ENCODE measurements at places on chromosomes 3 and 15.

GRCh38 chr15:73305331-73306211, 63.2 kb downstream of the HCN4 start:
- DNase-seq = no peak

- DNase-seq = no peak
Measured at GRCh38 chr15:32649342-32649741, 7.8 kb downstream of the SCG5 start.

DNA sequence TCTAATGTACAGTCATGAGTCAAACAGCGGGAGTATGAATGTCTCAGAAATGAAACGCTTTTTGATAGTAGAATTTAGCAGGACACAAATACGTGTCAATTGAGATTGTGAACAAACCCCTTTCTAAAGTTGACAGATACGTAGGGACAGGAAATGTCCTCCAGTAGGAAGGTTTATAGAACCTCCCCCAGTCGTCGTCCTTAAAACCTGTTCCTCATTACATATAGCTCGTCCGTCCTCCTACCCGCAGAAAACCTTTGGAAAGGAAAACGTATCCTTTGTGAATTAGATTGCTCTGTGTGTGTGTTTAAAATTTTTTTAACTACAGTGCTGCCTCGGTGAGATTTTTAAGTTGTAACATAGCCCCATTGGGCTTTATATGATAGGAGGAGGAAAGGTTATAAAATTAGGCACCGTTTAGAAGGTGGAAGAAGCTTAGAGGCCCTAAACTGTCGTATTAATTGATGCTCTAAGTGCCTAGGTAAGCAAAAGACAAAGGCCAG, 4.1 kb downstream of the UBE2E1 start:
- no peak for DNase-seq

DNA sequence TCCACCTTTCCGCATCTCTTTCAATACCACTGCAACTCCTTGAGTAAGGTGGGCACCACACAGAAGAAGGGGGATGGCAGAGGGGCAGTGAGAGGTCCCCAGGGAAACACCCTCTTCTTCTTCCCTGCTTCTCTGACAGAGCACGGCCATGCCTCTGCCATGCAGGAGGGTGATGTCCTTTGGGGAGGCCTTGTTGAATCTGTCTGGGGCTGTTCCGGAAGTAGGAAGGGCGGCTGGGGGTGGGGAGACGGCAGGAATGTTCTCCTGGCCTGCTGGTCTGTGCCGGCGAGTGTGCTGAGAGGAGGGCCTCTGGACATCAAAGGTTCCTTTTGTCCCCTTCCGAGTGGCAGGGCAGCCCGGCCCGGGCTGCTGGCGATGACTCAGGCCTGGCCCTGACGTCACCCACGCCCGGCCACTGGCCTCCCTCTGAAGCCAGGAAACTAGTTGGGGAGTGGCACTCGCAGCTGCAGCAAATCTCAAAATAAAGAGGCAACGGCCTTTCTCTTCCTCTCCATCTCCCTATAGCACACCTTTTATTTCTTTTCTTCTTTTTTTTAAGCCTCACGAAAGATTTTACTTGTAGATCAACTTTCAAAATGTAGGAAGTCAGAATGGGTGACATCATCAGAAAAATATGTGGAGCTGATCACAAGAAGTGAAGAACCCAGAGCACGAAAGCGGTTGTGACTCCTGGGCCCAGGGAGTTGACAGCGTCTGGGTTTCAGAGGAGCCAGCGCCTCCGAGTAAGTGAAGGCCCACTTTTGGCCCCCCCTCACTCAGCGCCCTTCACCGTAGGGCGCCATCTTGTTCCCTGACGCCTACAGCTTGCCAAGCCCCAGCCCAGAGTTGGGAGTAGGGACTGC, at the start of gene ZBTB38:
Gene ZBTB38, plus strand, starts transcription at position 443 of the 863 bp plus-strand sequence. CDS start 73,885 bp downstream, outside the sequence.
- no peak for DNase-seq

DNA sequence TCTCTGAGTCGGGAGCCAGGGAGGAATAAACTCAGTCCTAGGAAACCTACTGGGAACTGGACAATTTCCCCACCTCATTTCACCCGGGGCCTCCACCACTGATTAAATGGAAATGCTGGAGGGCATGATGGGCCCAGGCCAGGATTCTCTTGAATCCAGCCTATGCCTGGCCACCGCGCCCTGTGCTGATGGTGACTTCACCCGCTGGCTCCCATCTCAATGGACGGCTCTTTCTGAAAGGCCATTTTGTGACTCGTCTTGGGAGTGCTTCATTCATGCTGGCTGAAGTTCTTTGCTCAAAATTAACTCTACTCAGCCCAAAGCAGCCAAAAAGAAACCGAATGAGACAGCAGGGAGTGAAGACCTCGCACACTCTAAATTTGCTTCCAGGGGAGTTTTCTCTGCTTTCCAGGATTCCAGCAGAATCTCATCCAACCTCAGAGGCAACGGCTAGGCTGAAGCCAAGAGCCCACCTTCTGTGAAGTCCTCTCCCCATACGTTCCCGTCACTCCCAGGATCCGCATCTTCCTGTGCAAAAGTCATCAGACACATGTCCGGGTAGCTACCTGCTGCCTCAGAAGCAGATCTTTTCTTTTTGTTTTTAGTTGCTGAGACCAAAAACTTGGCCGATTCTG, 266.0 kb upstream of the ICE2 start:
- no peak for DNase-seq

DNA sequence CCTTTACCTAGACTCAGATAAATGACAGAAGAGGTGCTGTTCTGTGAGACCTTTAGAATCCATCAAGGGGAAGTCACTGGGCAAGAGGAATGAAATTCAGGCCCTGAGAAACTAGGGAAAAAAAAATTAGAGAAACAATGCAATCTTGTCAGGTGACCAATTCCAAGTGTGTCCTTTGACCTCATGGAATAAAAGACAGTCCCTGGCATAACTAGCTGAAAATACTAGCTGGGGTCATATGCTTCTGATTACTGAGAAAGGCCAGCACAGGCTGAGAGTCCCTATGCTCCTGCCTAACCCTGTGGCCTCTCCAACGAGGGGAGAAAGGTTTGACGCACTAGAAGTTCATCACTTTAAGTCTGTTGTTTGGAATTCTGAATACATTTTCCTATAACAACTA, 167.3 kb downstream of the XXYLT1 start:
- no peak for DNase-seq

GRCh38 chr3:141237701-141238521, 6.3 kb downstream of the PXYLP1 start:
- no peak for DNase-seq

DNA sequence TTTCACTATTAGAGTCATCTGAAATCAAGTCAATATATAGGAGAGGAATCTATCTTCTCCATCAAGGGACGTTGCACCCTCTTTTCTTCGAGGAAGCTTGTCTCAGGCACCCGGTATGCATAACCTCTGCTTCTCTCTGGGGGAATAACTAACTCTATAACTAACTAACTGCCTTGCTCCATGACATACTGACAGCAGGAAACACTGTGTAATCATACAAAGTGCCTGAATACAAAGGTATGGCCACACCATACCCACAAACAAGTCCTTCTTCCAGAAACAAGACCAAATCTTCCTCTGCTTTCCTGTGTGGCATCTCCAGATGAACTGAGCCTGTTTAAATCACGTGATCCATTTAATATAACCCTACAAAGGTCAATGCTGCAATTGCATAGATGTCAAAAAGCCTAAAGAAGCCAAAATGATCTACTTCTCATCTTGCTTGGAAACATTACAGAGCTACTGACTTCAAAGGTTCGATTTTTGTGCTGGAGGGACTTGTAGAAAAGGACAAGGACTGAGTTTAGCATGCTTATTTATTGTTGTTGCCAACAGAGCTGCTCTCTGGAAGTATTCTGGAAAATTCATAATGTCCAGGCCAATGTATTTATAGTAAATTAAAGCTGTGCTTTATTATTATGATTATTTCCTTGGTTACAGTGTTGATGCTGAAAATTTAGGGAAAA, 380.5 kb downstream of the FOXP1 start:
- no peak for DNase-seq
